Motor neuron (in vitro differentiated cells): ENCODE measurements at places on chromosomes 6 and 20. TPM values are rescaled to one million over a fixed set of nuclear protein-coding genes. Genes with fewer than 3 reads are reported as not detected.

The PCMTD2 gene
- total RNA-seq, result 26.5 and 29.8 TPM in 2 replicates

The TRIM15 gene
- total RNA-seq, result not detected in 2 replicates

The FAXC gene
- total RNA-seq, result 0.05 and 0.31 TPM in 2 replicates

The ADTRP gene
- 3.4 and 4.1 TPM in 2 replicates for total RNA-seq

The LRRN4 gene
- total RNA-seq, result 0.25 and 0.41 TPM in 2 replicates

The C6orf118 gene
- 21.2 and 30.8 TPM in 2 replicates for total RNA-seq

The DEFB132 gene
- total RNA-seq, result not detected in 2 replicates

The TMEM244 gene
- total RNA-seq, result not detected in 2 replicates

The ZNF334 gene
- total RNA-seq, result 4.0 and 5.2 TPM in 2 replicates

The CRISP2 gene
- total RNA-seq, result not detected in 2 replicates

The HCRTR2 gene
- total RNA-seq, result 3.9 and 4.7 TPM in 2 replicates

The KIF13A gene
- total RNA-seq, result 15.5 and 16.0 TPM in 2 replicates

The PNPLA1 gene
- 0.26 and 0.56 TPM in 2 replicates for total RNA-seq

The OPRM1 gene
- 1.6 and 3.9 TPM in 2 replicates for total RNA-seq

DNA sequence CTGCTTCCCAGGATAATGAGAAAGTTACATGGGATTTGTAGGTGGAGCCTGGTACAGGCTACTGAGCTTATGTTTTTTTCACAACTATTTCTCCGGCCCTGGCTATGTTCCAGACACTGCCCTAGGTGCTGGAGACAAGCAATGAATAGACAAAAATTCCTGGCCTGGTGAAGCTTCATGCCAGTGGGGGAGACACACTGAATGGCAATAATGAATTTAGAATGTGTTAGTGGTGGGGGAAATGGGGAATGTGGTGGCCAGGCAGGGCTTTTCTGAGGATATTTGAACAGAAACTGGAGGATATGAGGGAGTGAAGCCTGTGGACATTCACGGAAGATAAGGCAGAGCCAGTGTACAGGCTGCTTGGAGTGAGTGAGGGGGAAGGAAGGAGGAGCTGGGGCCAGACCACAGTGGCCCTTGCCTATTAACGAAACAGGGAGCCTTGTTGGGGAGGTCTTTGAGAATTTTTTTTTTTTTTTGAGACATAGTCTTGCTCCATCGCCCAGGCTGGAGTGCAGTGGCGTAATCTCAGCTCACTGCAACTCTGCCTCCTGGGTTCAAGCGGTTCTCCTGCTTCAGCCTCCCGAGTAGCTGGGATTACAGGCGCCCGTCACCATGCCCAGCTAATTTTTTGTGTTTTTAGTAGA, 6.6 kb downstream of the FOXS1 start:
- no peak for ATAC-seq

DNA sequence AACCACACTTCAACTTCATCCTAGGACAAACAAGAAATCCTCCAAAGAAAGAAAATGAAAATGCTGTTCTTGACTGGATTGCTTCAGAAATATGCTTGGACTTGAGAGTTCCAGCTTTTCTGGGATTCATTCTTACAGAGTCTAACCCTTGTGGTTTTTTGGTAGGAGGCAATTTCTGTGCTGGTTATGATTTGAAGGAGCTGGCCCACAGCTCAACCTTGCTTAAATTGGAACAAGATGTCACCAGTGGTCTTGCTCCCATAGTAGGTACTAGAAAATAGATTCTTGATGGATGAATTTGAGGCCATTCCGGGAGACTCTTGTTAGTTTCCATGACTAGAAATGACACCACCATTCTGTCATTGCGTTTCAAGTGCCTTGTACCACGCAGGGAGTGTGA, 54.3 kb upstream of the BMP6 start:
- no peak for ATAC-seq

DNA sequence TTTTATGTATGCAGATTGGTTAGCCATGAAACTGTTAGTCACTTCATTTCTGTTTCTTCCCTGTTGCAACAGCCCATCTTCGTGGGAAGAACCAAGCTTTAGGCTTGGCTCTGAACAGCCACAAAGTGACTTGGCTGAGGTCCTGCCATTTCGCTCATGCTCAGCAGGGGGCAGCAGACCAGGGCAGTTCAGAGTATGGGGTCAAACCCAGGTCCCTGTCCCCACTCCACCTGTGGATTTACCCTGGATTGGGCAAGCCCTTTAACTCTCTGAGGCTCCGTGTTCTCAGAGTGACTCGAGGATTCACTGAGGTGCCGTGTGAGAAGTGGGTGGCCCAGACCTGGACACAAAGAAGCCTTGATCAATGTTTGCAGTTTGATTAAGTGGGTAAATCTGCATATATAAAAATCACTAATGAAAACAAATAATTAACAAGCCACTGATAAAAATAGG, 19.8 kb upstream of the MAP1LC3A start:
- no peak for ATAC-seq

- peak; percentile 59 for ATAC-seq
Observed at GRCh38 chr20:8721098-8721497, 347.8 kb upstream of the PLCB4 start.

- no peak for ATAC-seq
Observed at GRCh38 chr6:157679605-157680580, 143.2 kb upstream of the SNX9 start.

- peak; percentile 80 for ATAC-seq
Observed at GRCh38 chr6:89689732-89690131, 51.2 kb upstream of the LYRM2 start.

DNA sequence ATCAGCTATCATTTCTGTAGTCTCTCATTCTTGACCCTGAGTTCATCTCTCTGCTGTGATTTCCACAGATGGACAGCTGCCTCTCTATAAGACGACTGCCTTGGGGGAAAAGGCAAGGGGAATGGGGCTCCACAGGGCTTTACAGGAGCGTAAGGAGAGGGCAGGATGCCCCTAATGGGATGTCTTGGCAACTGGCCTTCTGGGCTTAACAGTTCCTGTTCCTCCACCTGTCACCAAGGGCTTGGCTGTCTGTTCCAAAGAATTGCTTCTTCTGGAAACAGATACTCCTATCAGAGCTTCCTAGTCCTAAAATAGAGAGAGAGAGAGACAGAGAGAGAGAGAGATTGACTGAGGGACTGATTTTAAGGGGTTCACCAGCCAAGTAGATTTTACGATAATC, 181.9 kb downstream of the TMEM200A start:
- no peak for ATAC-seq

DNA sequence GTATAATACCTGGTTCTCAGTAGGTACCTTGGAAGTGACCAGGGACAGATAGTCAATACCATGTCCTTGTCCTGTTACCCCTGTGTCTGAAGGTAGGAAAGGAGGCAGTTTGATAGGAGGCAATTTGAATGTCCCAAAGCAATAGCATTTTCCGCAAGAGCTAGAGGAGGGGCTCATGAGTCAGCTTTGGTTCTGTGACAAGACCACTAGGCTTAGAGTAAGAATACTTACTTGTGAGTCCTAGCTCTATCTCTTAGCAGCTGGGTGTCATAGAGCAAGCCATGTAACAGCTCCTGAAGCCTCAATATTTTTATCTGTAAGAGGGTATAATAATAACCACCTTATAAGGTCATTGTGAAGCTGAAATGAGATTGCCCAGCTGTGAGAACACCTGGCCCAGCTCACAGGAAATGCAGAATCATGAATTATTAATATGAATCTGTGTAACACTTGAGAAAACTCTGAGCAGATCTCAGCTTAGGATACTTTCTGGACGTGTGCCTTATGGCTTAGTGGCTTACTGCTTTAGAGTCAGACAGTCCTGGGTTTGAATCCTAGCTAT, 58.6 kb downstream of the DAAM2 start:
- ATAC-seq, result no peak

- no peak for ATAC-seq
Observed at GRCh38 chr20:60200305-60200918, 242.2 kb downstream of the CDH26 start.

DNA sequence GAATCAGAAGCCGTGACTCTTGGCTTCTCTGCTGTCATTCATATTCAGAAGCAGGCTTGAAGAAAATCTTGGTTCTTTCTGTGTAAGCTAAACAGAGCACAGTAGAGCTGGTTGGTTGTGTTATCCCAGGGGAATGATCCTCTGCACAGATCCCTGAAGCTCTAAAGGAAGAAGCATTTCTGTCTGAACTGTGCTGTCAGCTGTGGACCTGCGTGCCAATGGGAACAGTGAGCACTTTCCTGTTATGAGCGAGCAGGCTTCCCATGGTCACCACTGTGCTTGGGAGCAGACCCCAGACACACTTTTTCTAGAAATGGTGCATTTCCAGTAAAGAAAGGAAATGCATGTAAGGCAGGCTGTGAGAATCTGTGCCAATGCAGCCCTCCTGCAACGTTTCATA, 490.2 kb downstream of the EPM2A start:
- ATAC-seq, result peak; percentile 87

GRCh38 chr6:6283746-6284145, 36.7 kb downstream of the F13A1 start:
- ATAC-seq, result no peak

DNA sequence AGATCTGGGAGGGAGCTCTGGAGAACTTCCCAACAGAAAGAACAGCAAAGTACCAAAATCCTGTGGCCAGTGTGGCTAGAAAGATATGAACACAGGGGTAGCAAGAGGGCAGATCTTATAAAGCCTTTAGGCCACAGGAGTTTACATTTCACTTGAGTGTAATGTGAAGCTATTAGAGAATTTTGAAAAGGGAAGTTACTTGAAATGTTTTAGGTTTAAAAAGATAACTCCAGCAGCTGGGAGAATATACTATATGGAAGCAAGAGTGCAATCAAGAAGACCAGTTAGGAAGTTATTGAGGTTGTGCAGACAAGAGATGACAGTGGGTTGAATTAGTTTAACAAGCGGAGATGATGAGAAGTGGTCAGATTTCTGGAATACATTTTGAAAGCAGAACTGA, 7.9 kb downstream of the SUPT3H start:
- ATAC-seq, result no peak

- no peak for ATAC-seq
Observed at GRCh38 chr6:12200761-12201160, 89.4 kb upstream of the EDN1 start.

- peak; percentile 67 for ATAC-seq
Observed at GRCh38 chr20:38113401-38114325, 51.4 kb downstream of the TGM2 start.

- ATAC-seq, result peak; percentile 85
Observed at GRCh38 chr6:3990692-3991491, 88.0 kb downstream of the FAM217A start.

DNA sequence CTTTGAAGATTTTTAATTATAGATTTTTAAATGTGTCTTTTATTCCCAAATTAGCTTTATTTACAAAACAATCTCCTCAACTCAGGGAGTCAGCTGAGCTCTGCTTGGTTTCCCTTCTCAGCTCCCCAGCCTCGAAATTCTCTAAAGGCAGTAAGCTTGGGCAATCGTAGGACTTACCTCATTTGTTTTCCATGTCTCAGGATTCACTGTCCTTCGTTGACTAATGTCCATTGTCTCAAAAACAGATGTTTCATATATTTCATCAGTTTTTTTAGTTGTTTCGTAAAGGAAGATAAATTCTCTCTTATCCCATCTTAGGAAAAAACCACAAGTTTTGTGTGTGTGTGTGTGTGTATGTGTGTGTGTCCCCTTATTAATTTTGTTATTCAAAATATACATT, 102.2 kb upstream of the ADGRF1 start:
- ATAC-seq, result no peak

DNA sequence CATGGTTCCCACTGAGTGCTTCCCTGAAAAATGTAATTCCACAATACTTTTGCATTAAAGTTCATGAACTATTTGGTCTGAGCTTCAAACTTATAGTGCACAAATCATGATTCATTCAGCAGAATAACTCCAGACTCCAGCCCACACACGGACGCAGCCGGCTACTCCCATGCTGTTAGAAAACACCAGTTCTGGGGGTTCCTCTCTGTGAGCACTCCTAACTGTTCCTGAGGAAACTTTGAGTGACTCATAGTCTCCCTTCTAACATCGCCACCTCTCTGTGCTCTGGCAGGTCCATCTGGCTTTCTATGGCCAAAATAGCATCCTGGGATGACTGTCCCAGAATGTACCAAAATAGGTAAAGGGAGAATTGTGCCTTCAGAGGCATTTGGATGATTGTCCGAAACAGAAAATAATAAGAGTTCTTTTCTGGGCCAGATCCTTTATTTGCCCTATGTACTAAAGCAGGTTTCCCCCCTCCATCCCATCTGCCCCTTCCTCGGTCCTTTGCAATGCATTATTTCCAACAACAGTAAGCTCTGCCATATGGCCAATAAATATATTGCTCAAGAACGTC, 32.3 kb upstream of the LY86 start:
- ATAC-seq, result peak; percentile 29

GRCh38 chr6:110550353-110550752, 73.9 kb upstream of the SLC22A16 start:
- no peak for ATAC-seq

- no peak for ATAC-seq
Observed at GRCh38 chr6:95352064-95352795, 225.1 kb upstream of the MANEA start.

GRCh38 chr6:23705697-23706096, 420.3 kb upstream of the NRSN1 start:
- no peak for ATAC-seq

DNA sequence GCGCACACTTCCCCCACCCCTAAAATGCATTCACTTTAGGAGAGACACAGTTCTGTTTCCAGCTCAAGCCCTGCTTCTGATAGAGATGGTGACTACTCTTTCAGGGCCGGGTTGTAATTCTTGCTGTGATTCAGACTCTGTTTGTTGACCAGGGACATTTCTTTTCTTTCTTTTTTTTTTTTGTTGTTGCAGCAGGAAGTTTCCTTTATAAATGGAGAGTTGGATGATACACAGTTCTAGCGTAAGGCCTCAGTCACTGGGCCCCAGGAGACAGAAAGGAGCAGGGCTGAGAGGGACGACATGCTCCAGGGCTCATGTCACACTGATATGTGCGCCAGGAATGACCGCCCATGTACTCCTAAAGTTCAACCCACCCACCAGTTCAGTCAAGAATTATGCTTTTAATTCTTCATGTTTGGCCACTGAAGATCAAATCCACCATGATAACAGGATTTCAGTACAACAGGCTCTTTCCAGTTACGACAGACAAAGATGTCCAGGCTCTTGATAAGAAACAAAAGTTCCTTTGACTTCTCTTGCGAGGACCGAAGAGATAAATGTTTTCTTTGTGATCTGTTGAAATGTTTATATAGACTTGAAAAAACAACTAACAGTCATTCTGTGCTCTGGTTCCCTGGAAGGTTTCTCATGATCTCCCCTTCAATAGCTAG, 142.5 kb downstream of the CD164 start:
- ATAC-seq, result peak; percentile 70

DNA sequence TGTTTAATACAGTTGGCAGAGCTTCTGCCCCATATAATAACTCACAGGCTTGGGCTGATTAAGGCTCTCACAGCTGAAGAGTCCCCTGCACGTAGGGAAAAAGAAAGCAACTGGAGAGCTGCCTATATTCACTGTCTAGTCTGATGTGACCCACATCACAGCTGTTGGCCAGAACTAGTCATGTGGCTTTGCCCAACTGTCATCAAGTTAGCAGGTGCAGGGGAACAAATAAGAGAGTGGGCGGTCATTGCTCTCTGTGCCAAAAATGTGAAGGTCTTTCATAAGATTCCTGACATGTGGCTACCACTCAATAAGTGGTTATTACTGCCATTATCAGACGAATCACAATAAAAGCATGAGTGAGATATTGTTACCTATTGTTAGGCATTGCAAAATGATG, 665.2 kb downstream of the DOK5 start:
- no peak for ATAC-seq

GRCh38 chr20:4763261-4763660, 41.6 kb downstream of the PRND start:
- no peak for ATAC-seq
